ENCODE measurements at places on chromosomes 6 and 20.

DNA sequence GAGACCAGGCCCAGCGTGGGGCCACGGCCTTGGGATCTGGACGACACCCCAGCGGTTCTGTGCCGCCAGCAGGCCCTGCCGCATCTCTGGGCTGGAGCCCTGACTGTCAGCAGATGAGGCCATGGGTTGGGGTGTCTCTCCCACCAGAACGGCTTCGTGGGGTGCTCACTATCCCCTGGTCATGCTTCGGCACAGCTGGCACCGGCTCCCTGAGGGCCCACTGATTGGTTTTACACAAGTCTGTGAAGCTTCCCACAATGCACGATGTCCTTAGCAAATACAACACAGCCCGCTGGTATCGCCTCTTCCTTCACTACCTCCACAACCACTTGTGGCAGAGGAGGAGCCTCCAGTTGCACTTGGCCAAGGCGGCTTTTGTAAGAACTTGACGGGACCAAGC, 94.3 kb downstream of the THBS2 start:
- no peak for DNase-seq

GRCh38 chr6:100099189-100100074, 105.4 kb upstream of the MCHR2 start:
- no peak for DNase-seq

DNA sequence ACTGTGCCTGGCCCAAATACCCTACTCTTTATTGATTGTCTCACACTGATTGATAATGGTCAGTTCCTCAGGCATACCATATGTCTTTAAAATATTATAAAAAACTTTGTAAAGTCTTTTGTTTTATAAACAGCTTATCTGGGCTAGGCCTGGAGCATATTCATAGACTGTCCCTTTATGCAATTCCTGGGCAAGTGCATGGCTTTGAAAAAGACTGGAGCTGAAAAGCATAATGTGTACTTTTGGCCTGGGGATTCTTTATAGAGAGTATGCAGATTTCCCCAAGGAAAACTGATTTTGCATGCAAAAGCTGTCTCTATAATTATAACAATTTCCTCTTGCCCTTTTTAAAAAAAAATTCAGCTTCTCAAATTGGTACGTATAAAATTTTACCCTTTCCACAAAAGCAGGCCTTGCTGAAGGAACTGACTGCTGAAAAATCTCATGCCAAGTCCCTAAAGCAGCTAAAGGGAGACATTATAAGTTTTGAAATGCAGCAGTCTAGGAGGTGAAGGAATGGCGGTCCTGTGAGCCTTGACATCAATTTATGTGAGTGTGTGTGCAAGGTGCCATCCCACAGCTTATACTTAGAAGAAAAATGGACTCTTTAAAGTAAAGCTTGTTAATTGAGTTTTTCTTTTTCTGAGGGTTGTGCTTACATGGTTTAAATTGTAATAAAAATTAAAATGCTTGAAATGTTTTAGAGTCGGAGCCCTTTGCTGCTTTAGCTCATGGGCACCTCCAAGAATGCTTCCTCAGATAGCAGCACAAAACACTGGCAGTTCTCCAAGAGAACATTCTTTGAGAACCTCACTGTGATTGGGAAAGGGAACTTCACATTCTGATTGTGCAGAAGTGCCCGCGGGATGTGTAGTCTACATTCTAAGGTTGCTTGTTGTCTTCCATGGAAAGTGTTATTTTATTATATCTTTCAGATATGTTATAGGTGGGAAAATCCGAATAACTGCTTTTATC, 43.9 kb downstream of the PLCB4 start:
- DNase-seq, result no peak

GRCh38 chr6:159151266-159151855, 17.8 kb upstream of the FNDC1 start:
- no peak for DNase-seq

DNA sequence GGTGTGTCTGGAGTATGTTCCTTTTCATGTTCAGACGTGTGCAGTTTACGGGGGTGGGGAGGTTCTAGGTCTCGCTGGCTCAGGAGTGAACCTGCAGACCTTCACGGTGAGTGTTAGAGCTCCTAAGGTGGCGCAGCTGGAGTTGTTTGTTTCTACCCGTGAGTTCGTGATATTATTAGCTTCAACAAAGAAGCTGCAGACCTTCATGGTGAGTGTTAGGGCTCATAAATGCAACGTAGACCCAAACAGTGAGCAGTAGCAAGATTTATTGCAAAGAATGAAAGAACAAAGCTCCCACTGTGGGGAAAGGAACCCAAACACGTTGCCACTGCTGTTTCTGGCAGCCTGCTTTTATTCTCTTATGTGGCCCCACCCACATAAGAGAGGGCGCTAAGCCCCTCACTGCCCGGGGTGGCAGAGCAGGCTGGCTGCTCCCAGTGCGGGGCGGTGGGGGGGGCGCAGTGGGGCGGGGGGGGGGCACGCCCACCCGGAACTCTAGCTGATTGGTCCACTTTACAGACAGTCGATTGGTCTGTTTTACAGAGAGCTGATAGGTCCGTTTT, 41.3 kb upstream of the GMPR start:
- DNase-seq, result no peak

DNA sequence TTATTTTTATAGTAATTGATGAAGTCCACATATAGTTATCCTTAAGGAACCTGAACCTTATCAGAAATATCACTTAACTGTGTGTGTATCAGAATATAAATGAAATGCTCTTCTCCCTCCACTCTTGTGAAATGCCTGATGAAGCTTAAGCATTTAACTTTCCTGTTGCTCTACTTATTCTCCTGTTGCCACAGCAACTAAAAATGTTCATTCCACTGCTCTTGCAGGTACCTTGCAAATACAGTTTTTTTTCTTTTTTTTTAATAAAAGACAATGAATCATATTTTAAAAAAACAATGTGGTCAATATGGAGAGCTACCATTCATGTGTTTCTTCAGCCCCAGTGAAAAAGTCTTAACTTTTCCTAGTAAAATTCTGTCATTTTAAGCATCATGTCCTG, 210.3 kb downstream of the RFPL4B start:
- DNase-seq, result no peak

DNA sequence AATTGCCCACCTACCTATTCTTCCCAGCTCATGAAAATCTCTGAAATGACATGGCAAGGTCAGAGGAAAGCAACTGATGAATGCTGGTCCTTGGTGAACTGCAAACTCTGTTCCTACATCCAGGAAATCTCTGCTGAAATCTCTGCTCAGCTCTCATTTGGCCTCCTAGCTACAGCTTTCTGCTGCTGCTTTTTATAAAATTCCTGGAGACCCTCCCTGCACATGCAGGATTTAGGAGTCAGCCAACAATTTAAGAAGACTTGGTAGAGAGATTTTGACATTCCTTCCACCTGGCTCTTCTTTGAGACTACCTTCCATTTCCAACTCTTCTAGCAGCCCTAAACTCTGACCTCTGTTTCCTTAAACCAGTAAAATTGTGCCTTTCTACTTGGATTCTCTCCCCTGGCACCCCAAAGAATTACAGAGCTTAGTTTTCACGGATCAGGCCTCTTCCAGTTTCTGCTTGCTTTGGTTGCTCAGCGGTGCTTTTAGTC, 55.5 kb downstream of the PDE7B start:
- no peak for DNase-seq

GRCh38 chr6:48031711-48032110, 79.3 kb downstream of the PTCHD4 start:
- DNase-seq, result no peak

DNA sequence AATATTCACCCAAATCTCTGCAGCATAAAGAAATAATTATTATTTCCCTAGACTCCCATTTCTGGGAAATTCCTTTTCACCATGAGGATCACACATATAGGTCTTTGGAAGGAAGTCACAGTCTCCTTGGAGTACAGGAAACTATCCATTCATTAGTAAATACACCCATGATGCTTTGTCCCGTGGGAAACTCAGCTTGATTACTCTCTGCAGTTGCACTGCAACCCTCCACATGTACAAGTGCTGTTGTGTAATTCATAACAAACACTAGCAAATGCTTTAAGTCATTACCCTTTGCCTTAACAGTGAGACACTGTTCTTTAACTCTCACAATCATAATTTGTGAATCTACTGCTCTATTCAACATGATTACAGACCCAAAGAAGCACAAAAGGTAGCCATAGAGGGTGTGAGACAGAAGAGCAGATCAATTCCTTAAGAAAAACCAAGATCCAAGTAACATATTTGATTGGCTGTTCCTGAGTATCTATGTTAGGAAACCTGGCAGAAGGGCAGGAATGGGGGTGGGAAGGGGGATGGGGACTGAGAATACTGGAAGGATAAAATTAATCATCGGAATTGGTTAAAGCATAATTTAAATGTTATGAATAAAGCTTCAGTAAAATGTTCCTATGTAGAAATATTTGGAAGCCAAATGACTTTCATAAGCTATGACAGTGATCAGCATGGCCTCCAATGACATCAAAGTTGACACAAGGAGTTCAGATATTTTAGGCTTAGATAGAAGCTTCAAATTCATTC, 268.0 kb downstream of the HACE1 start:
- no peak for DNase-seq

DNA sequence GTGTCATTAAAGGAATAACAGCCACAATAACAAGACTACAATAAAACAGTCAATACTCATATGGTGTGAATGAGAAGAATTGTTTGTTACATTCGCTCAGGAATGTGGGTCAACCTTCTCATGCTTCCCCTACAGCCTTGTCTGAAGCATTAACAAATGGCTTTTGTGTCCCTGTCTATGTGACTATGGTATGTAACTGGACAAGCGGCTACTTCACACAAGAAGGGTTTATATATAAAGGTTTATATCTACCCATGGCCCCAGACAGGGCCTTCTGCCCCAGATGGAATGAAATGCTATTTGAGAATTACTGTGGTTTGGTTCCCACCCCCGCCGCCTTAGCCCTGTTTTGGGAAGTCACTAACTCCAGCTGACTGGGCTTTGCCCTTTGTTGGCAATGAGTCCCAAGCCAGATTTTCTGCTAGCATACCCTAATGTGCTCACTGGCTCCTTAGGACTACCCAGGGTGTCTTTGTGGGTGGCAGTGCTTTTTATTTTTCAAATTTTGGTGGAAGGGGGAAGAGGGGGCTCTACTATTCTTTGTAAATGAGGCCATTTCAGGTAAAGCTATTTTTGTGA, 39.4 kb downstream of the TFAP2A start:
- DNase-seq, result no peak

DNA sequence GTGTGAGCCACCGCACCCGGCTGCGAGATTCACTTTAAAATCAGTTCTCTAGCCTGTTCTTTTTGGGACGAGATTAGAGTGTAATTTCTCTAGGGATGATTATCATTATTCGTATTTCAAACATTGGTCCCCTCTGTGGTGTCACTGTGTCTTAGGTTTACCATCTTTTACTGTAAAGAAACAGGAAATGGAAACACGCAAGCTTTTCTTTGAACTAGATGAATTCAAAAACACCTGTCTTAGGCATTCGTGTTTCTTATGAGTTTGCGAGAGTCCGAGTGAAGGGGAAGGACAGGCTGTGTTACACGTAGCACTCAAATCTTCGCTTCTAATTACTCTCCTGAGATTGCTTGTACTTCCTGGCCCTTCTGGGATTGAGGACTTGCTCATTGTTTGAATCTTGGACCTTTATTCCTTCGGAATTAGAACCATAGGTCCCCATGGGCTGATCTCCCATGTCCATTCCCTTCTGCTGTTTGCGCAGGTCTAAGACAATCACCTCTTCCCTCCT, 61.6 kb downstream of the PHACTR2 start:
- DNase-seq, result no peak

DNA sequence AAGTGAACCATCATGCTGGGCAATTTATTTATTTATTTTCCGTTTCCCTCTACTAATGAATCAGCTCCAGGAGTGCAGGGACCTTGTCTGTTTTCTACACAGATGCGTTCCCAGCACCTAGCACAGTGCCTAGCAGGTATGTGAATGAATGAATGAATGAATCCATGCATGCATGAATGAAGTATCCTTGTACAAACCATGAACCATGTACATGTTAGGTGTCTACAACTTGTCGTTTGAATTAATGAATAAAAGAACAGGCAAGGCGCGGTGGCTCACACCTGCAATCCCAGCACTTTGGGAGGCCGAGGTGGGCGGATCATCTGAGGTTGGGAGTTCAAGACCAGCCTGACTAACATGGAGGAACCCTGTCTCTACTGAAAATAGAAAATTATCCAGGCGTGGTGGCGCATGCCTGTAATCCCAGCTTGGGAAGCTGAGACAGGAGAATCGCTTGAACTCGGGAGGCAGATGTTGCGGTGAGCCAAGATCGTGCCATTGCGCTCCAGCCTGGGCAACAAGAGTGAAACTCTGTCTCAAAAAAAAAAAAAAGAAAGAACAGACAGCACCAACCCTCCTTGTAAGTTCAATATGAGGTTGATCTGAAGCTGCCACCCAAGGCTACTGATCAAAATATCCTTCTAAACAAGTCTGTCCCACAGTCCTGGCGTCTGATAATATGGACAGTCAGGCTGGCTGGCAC, 27.3 kb upstream of the SLC9A8 start:
- no peak for DNase-seq

DNA sequence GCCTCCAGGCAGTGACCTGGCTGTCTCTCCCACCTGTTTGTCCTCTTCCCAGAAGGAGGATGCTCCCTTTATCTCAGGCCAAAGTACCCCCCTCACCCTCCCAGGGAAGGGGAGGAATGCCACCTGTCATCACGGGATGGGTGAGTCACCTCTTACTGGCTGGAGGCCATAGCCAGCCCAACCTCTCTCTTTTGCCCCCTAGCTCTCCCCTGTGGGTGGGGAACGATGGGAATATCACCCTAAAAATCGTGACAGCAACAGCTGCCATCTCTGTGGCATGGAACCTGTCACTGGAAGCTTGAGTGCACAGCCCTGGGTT, 137.5 kb upstream of the PTPN1 start:
- no peak for DNase-seq

- no peak for DNase-seq
Observed at GRCh38 chr6:34108176-34108575, 37.7 kb downstream of the GRM4 start.

DNA sequence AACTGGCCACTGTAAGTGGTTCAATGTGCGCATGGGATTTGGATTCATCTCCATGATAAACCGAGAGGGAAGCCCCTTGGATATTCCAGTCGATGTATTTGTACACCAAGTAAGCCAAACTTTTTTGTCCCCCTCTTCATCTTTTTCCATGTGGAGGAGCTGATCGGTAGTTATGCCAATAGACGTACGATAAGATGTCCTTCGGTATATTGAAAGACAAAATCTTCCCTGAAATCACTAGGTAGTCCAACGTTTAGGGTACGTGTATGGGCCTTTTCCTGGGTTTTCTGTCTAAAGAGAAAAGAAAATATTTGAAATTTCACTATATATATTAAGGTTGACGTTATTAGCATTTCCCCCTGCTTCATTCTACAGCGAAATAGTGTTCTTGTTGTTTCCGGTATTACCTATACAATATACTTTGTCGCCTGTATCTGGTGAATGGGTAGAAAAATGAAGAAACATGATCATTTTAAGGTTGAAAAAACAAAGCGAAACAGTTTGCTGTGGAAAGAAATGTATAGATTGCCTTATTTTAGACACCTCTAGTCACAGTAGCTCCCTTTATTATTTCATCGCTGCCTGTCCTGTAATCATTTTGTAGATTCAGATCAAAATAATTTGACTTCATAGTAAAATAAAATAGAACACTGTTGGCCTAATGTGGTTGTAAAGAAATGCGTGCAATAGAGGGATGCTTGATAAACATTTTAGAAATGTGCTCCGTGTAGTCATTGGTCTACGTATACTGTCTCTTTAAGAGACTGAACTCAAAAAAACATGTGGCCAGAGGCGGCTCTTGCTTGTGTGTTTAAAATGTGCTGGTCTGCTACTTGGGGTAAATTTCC, 1.5 kb downstream of the LIN28B start:
- no peak for DNase-seq

GRCh38 chr20:60558486-60558885, 600.3 kb downstream of the CDH26 start:
- DNase-seq, result no peak

Measured in cortex of kidney (tissue), 1 donor.